ENCODE measurements at places on chromosomes 5 and 9.

GRCh38 chr9:3528451-3528850 lies 2.6 kb upstream of the RFX3 start:
- no peak for DNase-seq

- no peak for DNase-seq
These were observed 34.6 kb upstream of the WDR38 start for GRCh38 chr9:124818431-124819281.

DNA sequence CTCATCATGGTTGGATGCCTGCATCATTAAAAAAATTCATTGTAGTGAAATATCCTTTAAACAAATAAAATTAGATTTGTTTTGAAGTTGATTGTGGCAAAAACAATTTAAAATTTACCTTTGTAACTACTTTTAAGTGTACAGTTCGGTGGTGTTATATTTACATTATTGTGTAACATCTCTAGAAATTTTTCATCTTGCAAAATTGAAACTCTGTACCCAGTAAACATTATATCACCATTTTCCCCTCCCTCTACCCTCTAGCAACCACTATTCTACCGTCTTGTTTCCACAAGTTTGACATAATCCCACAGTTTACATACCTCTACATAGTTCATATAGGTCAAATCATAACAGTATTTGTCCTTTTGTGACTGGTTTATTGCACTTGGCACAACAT lies 2.0 kb upstream of the KIAA1958 start:
- no peak for DNase-seq

GRCh38 chr9:86178503-86178902 lies 79.1 kb upstream of the GOLM1 start:
- no peak for DNase-seq

DNA sequence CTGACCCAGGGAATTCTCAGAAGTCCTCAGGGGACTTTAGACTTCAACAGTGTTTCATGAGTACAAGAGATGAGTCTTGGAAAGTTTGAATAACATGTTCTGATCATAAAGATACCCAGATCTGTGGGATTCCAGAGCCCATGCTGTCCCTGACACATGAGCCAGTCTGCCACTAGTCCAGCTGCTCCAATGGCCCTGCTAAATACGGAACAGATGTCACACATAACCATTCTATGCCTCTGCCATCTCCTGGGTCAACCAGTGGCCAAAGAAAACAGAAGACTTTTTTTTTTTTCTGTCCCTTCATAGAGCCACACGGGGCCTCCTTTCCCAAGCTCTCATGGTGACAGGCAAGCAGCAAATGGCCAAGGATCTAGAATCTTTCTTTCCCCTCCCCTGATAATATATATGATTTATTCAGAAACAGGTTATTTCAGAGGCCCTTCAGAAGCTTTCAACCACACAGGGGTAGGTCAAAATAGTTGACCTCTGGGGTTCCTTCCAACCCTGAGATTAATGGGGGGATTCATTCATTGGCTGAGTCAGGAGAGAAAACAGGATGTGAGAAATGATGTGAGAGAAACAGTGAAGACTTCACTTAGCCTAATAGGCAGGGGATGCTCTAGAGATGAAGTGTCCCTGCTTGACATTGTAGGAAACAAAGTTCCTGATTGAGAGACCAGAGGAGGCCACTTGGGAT lies 367.7 kb downstream of the CDK5RAP2 start:
- DNase-seq, result no peak

Measured in iPS DF 6.9 (cell line).